Upper lobe of right lung (tissue), 1 donor: ENCODE measurements at places on chromosomes 16 and 17. TPM values are rescaled to one million over a fixed set of nuclear protein-coding genes. Genes with fewer than 3 reads are reported as not detected.

SPIRE2 gene
- total RNA-seq, result 9.5 TPM

TLCD1 gene
- 16.2 TPM for total RNA-seq

GFAP gene
- not detected for total RNA-seq

TPSD1 gene
- 9.4 TPM for total RNA-seq

WSB1 gene
- 360 TPM for total RNA-seq

FAM171A2 gene
- total RNA-seq, result 1.8 TPM

KRTAP4-1 gene
- total RNA-seq, result not detected

TMEM107 gene
- total RNA-seq, result 9.3 TPM

MC1R gene
- 3.6 TPM for total RNA-seq

CSH1 gene
- not detected for total RNA-seq

PRR29 gene
- 0.43 TPM for total RNA-seq
